Left cardiac atrium (tissue), 4 donors: ENCODE measurements at places on chromosomes 16 and 17.

- no peak for DNase-seq
Observed at GRCh38 chr16:70740914-70741782, 55.3 kb upstream of the MTSS2 start.

GRCh38 chr16:1289477-1289866 is 20.0 kb upstream of the UBE2I start:
- DNase-seq = no peak

DNA sequence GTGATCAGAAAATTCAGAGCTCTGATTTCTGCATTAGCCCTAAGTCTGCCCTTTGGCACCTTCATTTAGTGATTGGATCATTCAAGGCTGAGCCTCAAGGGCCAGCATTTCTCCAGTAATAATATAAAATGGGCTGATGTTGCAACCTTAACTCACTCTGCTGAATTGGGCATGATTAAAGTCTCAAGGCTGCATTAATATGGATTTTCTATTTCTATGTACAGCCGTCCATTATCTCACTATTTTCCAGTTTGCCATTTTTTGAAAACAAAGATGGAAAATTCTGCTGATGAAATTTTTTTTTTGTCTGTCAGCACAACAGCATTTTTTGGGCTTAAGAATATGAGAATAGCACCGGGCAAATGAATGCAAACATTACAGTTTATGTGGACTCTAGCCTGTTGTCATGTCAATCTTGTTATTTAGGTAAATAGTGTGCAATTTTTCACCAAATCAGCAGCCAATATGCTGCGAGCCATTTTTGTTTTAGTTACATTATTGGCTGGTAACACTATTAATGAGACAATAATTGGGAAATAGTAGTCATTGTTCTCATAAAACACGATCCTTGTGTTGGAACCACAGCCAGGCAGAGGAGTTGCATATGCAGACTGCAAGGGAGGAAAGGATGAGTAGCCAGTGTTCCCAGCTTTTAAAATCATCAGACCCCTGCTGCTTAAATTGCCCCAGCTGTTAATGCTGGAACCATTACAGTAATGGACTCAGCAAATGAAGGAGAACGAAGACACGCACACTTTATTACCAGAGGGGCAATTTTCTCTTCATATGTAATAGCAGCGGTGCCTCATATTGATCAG is 10.5 kb downstream of the FTO start:
- no peak for DNase-seq

- DNase-seq = no peak
Observed at GRCh38 chr16:51225878-51226277, 74.8 kb upstream of the SALL1 start.

DNA sequence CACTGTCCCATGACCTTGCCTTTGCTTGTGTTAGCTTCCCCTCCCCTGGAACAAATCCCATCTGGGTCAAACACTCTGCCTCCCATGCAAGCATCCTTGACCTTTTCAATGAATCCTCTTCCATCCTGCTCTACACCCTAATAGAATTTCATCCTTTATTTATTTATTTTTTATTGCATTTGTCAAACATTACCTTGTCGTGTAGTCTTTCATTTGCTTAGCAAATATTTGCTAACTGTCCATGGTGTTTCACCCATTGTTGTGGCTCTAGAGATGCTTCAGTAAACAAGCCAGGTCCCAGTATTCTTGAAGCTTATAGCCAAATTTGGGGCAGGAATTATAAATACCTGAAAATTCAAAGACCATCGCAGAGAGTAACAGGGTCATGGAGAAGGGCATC is 51.0 kb upstream of the MRTFB start:
- DNase-seq = no peak
